ENCODE measurements at places on chromosomes 5 and 9. TPM values are rescaled to one million over a fixed set of nuclear protein-coding genes. Genes with fewer than 3 reads are reported as not detected.
A peak's percentile ranks its signal among the peaks of the same experiment; 100 is the strongest.

DNA sequence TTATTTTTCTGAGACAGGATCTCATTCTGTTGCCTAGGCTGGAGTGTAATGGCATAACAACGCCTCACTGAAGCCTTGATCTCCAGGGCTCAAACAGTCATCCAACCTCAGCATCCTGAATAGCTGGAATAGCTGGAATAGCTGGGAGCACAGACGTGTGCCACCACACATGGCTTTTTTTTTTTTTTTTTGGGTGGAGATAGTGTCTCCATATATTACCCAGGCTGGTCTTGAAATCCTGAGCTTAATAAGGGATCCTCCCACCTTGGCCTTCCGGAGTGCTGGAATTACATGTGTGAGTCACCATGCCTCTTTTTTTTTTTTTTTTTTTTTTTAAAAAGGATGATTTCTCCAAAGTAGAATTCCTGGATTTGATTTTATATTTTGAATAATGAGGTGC, 60.7 kb downstream of the NSD1 start:
- no peak for DNase-seq
- no peaks in the 10 kb centered on the region for H3K36me3 ChIP-seq
- H3K27ac ChIP-seq: no peak overlapping the region
- H3K27me3 ChIP-seq: no peaks in the 10 kb centered on the region

DNA sequence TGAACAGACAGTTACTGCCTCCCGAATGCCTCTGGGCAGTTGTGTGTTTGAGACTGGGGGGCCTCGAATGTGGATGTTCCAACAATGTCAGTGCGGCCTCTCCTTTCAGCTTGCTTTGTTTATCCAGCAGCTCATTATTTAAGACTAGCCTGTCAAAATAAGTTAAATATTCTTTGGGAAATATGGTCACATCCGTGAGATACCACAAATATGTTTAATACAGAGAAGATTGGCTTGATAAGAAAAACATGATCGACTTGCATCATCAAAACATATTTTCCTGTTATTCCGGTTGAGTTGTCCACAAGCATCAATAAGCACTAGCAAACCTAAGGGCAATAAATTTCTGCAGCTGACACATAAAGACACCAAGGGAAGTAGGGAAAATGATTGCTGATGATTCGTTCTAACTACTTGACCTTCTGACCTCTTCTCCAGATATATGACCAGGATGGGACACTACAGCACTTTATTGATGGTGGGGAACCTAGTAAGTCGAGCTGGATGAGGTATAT, 66.5 kb downstream of the PRDM6 start:
- peaks cover 3% of the 10 kb centered on the region for H3K4me1 ChIP-seq
- H3K36me3 ChIP-seq: no peaks in the 10 kb centered on the region
- no peak overlapping the region for H3K4me3 ChIP-seq
- no peak for DNase-seq
- no peak overlapping the region for H3K27ac ChIP-seq
- H3K27me3 ChIP-seq: no peaks in the 10 kb centered on the region

IL4 gene
- total RNA-seq: not detected

- no peak overlapping the region for H3K4me3 ChIP-seq
- DNase-seq: no peak
- H3K4me1 ChIP-seq: peaks cover 26% of the 10 kb centered on the region
- no peaks in the 10 kb centered on the region for H3K27me3 ChIP-seq
- H3K36me3 ChIP-seq: no peaks in the 10 kb centered on the region
Measured at GRCh38 chr5:160268121-160268520, 38.8 kb downstream of the FABP6 start.

GRCh38 chr9:108779551-108780325, 76.0 kb downstream of the ACTL7B start:
- DNase-seq: no peak
- no peak overlapping the region for H3K4me3 ChIP-seq
- no peaks in the 10 kb centered on the region for H3K27me3 ChIP-seq
- no peaks in the 10 kb centered on the region for H3K36me3 ChIP-seq

- no peaks in the 10 kb centered on the region for H3K27me3 ChIP-seq
- H3K36me3 ChIP-seq: no peaks in the 10 kb centered on the region
- H3K4me3 ChIP-seq: no peak overlapping the region
- H3K27ac ChIP-seq: no peak overlapping the region
Measured at GRCh38 chr9:2469681-2470221, 151.8 kb upstream of the VLDLR start.

- no peak overlapping the region for H3K4me3 ChIP-seq
- H3K36me3 ChIP-seq: peaks cover 46% of the 10 kb centered on the region
- H3K4me1 ChIP-seq: peaks cover 82% of the 10 kb centered on the region
- H3K27ac ChIP-seq: no peak overlapping the region
- H3K27me3 ChIP-seq: no peaks in the 10 kb centered on the region
Measured at GRCh38 chr5:176530983-176531901, 6.0 kb downstream of the RNF44 start.

- no peaks in the 10 kb centered on the region for H3K36me3 ChIP-seq
- H3K27me3 ChIP-seq: no peaks in the 10 kb centered on the region
- no peak overlapping the region for H3K4me3 ChIP-seq
- peak overlapping the region; percentile 54 for H3K27ac ChIP-seq
- peaks cover 7% of the 10 kb centered on the region for H3K4me1 ChIP-seq
Measured at GRCh38 chr5:142845402-142845921, 75.3 kb downstream of the ARHGAP26 start.

GRCh38 chr5:89374144-89374784, 491.3 kb upstream of the MEF2C start:
- no peak overlapping the region for H3K27ac ChIP-seq
- no peaks in the 10 kb centered on the region for H3K36me3 ChIP-seq
- no peak for DNase-seq
- H3K27me3 ChIP-seq: no peaks in the 10 kb centered on the region

ARL10 gene
- 10.1 TPM for total RNA-seq

DNA sequence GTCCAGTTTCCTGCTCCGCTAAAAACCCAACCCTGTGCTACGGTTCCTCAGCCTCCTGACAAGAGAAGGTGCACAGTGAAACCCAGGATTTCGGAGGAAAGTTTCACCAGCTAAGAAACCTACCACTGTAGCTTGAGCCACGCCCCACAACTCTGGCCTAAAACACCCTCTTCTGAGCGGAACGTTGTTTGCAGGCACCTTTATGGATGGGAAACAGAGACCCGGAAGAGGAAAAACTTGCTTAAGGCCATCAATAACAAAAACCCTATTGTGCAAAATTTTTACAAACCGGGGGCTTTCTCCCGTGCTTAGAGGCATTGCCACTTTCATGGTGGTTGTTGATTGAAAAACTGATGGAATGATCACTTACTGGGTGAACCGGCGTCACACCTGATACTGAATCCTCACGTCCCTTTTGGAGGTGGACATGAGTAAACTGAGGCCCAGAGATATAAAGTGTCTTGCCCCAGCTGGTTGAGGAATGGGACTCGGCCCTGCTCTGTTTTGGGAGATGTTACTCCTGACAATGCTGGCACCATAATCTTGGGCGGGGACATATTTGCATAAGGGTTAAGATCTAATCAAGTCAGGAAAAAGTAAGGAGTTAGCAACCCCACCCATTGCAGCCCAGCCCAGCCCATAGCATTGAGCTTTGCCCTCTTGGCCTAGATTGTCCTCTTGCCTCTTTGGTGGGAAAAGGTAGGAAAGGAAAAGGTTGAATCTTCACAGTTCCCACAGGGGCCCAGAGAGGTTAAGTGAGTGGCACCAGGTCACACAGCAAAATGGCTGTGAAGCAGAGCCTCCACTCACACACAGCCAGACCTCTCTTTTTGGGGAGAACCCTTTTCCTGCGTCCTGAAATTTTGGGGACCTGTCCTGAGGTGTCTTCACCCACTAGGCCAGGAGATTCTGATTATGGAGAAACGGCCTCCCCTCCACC, 23.2 kb upstream of the PTGS1 start:
- no peak for DNase-seq
- H3K4me1 ChIP-seq: peaks cover 23% of the 10 kb centered on the region
- no peaks in the 10 kb centered on the region for H3K36me3 ChIP-seq

C5orf52 gene
- not detected for total RNA-seq
